Kidney glomerular epithelial cell (primary cell): ENCODE measurements at places on chromosomes 12 and 14.
A peak's percentile ranks its signal among the peaks of the same experiment; 100 is the strongest.

GRCh38 chr14:39451811-39452210 lies 19.6 kb upstream of the FBXO33 start:
- DNase-seq, result no peak

DNA sequence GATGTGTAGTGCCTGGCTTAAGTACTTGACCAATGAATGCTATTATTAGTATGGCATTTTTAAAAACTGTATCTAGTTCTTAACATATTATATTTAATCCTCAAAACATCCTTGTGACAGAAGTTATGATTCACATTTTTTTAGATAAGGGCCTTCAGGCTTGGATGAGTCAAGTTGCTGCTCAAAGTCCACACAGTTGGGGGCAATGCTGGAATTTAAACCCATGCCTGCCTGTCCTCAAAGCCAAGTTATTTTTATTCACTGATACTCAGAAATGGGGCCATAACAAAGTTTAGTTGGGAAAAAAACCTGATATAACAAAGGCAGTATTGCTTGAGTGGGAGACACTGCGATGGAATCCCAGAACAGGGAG lies 50.6 kb downstream of the RFX4 start:
- DNase-seq, result no peak

GRCh38 chr14:91796617-91797347 lies 64.9 kb upstream of the CATSPERB start:
- peak; percentile 27 for DNase-seq

DNA sequence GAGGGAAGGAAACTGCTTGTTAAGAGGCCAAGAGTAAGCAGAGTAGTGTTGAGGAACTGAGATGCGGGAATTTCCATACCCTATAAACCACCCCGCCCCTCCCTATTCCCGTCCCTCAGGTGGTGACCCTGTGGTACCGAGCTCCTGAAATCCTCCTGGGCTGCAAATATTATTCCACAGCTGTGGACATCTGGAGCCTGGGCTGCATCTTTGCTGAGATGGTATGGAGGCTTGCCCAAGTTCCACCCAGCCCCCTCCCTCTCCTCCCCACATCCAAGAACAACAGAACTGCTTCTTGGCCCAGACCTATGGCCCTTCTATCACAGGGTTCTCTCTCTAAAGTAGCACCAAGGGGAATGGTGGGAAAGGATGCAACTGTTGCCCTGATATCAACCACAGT lies 2.7 kb downstream of the CDK2 start:
- DNase-seq, result no peak

GRCh38 chr12:12327802-12328201 lies 22.2 kb downstream of the MANSC1 start:
- peak; percentile 43 for DNase-seq

DNA sequence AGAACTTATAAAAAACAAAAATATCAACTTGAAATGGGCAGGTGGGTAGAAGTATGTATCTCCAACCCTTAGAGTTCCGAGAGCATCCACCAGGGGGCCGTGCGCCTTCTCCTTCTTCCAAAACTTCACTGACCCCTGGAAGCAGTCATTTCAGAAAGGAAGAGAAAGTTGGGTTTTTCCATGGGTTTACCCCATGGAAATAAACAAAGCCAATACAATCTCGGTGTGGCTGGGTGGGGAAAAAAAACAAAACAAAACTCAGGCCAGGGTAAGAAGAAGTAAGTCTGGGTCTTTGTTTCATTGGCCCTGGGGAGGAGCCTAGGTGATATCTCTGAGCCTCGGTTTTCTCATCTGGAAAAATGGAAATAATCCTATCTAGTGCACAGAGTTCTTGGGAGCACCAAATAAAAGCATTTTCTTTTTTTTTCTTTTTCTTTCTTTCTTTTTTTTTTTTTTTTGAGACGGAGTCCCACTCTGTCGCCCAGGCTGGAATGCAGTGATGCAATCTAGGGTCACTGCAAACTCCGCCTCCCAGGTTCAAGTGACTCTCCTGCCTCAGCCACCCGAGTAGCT lies 33.6 kb upstream of the HNF1A start:
- DNase-seq, result peak; percentile 28

- no peak for DNase-seq
These were observed 18.0 kb downstream of the DEPDC4 start for GRCh38 chr12:100248886-100249285.
